NCI-H2081 (cell line): ENCODE measurements at places on chromosomes 12 and 14.

DNA sequence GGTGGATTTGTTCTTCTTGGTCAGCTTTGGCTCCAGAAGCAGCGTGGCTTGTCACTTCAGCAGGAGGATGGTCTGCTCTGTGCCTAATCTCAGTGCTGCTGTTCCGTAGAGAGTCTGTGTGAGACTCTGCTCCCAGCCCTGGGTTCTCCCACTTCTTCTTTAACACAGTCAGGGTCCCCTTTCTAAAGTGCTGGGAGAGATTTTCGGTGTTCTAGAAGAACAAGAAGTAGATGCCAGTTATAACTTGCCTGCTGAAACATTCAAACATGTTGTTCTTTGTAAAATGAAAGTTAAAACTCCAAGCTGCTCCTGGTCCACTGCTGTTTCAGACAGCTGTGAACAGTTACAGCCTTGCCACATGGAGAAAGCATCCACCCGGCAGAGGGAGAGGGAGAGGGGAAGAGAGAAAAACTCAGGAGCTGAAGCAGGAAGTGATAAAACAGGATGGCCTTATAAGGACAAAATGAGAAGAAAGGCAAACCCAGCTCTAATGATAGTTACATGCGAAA is 55.2 kb upstream of the CERS5 start:
- DNase-seq: peak; percentile 81

GRCh38 chr12:51850965-51851299 is 2.4 kb upstream of the FIGNL2 start:
- DNase-seq: no peak

- no peak for DNase-seq
Measured at GRCh38 chr12:49548822-49549648, 10.2 kb downstream of the KCNH3 start.

DNA sequence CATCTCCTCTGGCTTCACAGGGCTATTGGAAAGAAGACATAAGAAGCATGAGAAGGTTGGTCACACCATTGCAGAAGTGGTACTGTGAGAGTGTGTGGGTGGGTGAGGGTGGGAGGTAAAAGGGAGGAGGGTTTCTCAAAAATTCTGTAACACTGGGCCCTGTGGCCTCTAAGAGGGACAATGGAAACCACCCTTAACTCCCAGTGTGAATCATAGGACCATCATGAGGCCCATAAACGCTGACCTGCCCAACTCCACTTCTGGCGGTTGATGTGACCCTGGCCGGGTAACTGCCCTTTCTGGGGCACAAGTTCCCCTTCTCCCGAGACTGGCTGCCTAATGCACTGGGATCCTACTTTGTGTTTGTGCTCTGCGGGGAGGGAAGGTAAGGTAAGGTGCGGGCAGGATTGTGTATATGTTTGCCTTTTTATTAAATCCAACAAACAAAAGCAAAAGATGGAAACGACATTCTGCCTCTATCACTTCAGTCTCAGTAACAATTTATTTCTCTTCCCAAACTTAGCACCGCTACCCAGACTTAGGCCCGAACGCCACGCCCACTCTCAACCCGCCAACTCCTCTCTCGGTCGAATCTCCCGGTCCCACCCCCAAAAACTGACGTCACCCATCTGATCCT is 551 bp downstream of the METTL1 start:
- peak; percentile 84 for DNase-seq

- DNase-seq: no peak
Measured at GRCh38 chr12:125579916-125580315, 514.7 kb downstream of the AACS start.
